ENCODE measurements at places on chromosomes 4 and X.
A peak's percentile ranks its signal among the peaks of the same experiment; 100 is the strongest.

GRCh38 chr4:154507156-154507555 lies 15.6 kb upstream of the DCHS2 start:
- DNase-seq = no peak

DNA sequence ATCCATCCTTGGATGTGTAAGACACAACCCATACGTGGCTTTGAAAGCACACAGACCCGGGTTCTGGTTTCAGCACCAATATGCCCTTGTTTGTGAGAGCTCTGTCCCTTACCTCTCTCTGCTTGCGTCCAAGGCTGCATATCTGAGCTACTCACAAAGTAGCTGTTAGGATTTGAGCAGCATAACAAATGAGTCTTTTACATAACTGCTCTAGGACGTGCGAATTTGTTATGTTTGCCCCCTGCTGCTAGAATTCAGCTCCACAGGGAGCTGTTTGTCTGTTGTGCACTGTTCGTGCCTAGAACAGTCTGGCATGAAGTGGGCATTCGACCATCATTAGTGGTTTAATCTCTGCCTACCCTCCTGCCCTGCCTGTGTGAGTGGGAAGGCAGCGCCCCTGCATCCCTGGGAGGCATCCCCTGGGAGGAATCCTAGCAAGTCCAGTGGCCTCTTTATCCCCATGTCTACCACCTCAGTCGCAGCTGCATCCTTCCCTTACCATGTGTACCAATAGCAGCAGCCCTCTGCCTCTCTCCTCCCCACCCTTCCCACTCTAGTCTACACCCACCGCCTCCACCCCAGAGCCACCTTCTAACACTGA lies 42.1 kb downstream of the SLC2A9 start:
- no peak for DNase-seq

- no peak for DNase-seq
Observed at GRCh38 chrX:97938706-97939105, 1055.0 kb downstream of the RPA4 start.

- DNase-seq = no peak
Observed at GRCh38 chrX:150982235-150982787, 824 bp upstream of the HMGB3 start.

- DNase-seq = no peak
Observed at GRCh38 chrX:31245714-31246113, 173.9 kb upstream of the FTHL17 start.

DNA sequence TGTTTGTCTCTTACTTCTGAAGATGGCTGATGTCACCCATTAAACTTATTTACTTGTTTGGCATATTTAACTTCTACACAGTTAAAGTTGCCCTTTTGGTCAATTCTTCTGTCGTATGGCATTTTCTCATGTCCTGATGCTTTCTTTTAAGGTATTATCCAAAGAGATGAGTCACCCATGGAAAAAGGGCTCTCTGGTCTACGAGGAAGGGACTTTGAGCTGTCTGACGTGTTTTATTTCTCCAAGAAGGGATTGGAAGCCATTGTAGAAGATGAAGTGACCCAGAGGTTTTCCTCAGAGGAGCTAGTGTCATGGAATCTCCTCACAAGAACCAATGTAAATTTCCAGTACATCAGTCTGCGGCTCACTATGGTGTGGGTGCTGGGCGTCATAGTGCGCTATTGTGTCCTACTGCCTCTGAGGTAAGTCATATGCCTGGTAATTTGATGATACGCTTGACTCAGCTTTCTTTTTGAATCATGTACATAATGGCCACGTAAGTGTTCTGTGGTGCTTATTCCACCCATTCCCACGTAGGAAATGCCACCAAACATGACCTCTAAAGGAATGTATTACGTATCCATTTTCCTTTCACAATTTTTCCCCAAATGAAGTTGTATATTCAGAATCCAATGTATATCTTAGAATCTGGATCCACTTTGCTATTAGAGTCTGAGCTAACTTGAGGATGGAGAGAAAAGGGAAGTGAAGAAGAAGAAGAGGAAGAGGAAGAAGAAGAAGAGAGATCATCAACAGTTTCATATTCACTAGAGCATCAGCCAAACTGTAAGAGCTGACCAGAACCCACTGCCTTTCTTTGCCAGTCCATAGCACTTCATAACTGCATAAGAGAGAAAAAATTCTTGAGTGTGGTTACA lies 45.7 kb downstream of the GPAT3 start:
- DNase-seq = no peak

DNA sequence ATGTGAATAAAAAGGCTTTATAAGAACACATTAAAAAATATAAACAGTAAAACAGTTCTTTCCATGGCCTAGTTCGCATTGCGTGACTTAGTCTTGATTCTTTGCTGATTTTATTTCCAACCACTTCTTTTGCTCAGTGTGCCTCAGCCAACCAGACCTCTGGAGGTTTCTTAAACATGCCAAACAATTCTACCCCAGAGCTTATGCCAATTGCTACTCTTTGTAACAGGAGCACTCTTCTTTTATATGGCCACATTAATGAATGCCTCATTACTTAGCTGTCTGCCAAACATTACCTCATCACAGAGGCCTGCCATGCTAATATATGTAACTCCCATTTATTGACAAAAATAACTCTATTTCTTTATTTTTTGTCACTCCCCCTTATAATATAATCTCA lies 202.3 kb downstream of the NDST4 start:
- DNase-seq = no peak

- DNase-seq = no peak
Observed at GRCh38 chrX:78213331-78213730, 73.9 kb upstream of the TAF9B start.

GRCh38 chr4:151854731-151855130 lies 93.9 kb upstream of the GATB start:
- DNase-seq = no peak

DNA sequence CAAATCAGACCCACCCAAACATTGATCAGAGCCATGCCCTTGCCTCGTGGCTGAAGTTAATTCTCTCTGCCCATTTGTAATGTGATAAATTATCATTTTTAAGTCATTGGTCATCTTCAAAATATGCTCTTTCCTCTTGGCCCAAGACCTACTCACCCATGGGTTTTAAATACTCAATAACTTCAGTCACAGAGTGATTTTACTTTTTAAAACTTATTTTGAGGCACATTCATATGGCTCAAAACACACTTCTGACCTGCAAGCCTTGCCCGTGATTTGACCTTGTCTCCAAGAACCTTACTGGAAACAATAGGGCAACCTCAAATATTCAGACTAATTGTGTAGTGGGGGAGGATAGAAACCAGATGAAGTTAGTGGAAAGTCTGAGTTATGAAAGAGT lies 176.2 kb upstream of the LNX1 start:
- DNase-seq = no peak

DNA sequence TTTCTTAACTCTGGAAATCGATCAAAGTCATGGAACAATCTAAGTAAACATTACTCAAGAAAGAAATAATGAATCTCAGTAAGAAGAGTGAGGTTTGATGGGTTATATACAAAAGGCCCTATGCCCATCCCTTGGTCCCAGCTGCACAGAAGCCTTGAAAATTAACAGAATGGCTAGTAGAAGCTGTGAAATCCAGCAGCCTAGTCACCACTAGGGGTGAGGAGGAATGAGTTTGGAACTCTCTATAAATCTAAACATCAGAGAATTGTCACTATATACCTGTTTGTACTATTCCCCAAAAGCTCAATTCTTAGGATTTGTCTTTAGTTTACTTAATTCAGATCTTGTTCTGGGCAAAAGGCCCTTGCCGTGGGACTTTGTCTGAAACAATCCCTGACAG lies 313.9 kb upstream of the GRID2 start:
- no peak for DNase-seq

DNA sequence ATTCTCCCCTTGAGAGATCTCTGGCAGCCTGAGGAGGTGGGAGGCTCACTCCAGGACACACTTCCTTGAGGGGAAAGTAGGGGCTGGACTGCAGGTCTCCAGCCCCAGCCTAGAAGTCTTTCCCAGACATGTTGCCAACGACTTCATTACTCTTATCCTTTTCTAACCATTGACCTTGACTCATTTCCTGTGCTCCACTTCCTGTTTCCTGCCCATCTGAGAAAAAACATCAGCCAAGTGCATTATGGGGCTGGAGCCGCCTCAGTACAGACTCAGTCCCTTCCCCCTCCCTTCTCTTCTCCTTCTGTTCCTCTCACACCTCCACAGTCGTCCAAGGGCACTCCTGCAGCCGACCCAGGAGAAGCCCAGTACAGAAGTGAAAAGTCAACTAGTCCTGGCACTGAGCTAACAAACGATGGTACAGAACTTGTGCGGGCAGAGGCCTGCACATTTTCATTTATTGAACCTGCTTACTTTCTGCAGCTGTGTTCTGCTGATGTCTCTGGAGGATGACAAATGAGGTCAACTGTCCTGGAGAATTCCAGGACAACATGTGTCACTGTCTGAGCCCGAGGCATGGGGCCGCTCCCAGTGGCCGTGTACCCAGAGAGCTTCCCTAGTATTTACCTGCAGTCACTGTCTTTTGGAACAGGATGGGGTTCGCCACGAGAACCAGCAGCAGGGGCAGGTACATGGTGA lies 20.1 kb downstream of the GPR143 start:
- peak; percentile 95 for DNase-seq

DNA sequence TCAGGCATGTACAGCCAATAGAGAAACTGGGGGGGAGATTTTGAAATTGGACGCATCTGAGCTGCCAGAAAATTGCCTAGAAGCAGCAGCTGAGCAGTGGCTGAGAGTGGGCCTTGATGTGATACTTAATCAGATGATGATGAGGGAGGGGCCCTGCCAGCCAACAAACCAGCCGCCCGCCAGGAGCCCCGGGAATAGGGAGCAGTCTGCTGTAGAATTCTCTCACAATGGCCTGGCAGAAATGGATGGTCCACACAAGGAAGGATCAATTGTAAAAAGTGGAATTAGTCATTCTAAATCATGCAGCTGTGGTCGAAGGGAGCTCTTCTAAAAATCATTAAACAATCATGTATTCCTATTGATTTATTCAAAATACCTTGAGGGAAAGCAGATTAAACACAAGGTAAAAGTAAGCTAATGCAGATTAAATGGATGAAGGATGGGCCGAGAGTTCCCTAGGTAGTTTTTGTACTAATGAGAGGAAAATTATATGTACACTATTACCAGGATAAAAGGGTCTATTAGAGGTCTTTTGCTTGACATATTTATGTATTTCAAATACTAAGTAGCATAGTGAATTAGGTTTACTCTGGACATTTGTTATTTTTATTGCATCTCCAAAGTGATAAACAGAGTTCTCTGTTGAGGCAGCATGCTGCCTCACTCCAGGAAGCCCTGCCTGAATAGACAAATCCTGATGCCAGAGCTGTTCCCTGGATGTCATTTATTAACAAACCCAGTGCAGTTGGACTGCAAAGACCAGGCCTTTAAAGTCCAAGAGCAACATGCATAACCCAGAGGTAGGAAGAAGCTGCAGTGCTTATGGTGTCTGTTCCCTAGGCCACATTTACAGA lies 91.3 kb downstream of the NKX6-1 start:
- DNase-seq = no peak

DNA sequence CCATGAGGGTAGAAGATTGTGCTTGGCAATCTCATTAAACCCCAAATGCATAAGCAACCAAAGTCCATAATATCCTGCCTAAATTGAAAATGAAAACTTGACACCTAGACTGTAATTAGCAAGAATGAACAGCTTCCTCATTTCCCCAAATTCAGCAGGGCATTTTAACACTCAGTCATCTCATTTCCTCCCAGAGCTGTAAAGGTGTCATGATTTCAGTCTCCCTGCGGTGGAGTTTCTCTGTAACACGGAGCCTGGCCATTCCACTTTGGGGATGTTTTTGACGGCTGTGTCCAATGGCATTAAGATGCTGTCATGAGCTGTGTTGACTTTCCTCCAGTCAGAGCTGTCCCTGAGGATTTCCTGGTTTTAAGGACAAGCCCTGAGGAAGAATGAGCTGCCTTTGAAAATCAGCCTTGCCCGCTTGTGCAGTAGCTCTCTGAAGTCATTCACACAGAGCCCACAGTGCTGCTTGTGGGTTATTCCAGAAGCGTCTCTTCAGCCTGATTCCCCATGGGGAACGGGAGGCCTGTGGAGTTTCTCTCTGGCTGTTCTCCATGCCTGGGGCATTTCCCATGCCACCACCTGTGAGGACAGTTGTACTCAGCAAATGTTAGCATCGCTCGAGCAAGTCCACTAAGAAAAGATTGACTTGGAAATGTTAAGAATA lies 187.0 kb downstream of the MID1 start:
- no peak for DNase-seq

DNA sequence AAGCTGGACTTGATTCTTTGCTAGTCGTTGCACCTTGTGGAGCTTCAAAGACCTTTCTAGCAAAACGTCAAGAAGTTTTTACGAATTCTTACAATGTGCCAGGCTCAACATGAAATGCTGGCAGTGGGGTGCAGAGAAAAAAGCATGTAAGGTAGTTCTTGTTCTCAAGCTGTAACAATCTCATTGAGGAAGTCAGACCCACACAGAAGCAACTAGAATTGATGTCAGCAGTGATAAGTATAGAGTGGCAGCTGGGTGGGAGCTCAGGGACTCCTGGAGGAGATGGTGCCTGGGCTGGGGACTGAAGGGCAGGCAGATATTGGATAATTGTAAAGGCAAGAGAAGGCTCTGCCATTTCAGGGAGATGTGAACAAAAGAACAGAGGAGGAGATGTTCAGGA lies 82.3 kb downstream of the ATG4A start:
- no peak for DNase-seq

DNA sequence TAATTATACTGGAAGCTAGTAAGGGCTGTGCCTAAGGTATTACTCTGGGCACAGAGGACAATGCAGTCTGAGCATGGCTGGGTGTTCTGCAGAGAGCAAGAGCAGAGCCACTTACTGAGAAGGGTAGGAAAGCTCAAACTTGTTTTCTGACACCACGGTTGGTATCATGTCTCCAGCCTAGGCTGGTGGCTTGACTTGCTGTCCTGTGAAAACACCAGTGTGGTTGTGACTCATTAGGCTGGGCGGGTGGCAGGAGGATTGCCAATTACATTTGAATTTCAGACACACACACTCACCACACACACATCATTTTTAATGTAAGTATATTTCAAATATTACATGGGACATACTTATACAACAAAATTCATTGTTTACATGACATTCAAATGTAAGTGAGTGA lies 19.7 kb upstream of the MTM1 start:
- DNase-seq = no peak

GRCh38 chr4:1204286-1204827 lies 32.0 kb upstream of the SPON2 start:
- DNase-seq = no peak
